ENCODE measurements at places on chromosomes 12 and 14.

GRCh38 chr14:90574188-90575131 is 177.6 kb downstream of the CALM1 start:
- no peak for DNase-seq

DNA sequence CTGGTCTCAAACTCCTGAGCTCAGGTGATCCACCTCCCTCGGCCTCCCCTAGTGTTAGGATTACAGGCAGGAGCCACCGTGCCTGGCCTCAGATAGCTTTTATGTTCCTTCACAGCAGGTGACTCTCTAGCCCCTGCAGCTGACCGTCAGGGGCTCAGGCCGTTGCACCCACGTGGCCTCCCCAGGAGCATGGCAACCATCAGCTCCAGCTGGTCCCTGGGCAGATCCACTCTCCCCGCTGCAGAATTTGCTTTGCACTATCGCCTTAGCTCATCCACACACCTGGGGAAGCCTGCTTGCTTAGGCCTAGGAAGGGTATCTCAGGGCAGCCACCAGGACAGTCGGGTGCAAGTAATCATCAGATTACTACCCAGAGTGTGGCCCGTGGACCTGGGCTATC is 62.6 kb downstream of the TSPAN9 start:
- no peak for DNase-seq

DNA sequence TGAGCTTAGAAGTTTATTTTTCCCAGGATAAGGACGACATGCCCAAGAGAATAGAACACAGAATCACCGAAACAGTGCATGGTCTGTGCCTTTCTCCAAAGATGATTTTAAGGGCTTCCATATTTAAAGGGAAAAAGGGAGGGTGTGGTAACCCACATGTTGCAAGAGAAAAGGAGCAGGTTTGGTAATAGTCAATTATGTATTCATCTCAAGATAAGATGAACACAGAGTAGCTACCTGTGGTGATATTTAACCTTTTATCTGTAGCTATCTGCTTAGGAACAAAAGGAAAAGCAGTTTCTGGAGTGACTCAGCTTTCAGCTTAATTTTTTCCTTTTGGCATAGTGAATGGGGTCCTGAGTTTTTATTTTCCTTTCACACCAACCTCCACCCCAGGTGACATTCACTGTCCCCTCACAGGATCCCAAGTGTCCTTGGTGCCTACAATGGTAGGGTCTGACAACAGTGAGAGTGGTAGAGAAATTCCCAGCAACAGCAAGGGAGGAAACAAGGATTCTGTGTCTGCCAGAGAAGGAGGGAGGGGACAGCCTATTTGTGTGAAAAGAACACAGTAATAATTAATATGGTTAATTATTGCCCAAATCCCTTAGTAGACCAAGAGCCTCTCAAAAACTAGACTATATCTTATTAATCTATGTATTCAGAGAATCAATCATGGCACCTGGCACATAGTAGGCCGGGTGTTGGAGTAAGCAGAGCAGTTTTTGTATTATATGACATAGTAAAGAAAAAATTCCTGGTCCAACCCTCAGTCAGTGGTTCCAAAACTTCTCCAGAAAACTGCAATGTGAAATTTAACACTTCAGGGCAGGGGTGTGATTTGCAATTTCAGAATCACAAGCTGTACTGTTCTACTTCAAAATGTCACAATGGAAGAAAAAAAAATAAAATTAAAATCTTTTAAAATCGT is 154.5 kb downstream of the PHLDA1 start:
- DNase-seq: no peak

GRCh38 chr14:29930283-29930682 is 2.6 kb upstream of the PRKD1 start:
- no peak for DNase-seq

DNA sequence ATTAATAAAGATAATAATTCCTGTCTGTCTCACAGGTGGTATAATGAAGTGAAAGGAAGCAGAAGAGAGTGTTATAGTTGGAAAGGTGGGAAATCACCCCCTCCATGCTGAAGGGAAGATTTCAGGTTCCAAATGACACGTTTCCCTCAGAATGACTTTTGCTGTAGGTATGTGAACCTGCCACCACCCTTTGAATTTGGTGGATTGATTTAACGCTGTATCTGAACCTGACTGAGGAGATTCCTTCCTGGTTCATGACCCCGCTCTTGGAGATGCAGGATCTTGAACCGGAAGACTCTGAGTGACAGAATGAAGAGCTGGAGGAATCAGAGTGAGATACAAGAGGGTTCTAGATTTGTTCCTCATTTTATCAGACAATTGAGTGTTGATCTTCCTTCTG is 20.3 kb upstream of the EMP1 start:
- DNase-seq: no peak

DNA sequence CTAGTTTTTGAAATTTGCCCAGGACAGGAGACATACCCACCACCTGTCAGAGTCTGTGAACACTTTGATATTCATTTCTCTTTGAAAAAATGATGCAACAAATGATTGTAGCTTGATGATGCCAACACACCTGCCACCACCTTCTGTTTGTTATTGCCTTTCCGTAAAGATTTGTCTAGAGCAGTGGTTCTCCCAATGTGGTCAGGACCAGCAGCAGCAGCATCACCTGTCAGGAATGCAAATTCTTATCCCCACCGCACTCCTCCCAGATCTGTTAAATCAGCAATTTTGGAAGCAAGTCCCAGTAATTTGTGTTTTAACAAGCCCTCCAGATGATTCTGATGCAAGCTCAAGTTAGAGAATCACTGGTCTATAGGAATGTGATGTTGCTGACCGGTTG is 9.9 kb downstream of the CCDC175 start:
- DNase-seq: no peak

DNA sequence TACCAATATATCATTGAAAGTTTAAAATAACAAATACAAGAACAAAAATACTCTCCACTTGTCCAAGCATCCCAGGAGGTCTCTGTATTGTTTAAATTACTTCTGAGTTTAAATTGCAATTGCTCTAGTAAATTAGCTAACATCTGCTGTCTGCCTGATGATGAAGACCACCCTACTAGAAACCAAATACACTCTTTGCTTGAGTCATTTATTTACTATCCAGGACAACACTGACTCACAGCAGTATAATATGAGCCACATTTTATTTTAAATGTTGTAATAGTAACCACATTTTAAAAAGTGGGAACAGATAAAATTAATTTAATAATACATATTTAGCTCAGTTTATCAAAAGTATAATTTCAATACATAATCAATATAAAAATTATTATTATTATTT is 62.9 kb upstream of the EEA1 start:
- DNase-seq: no peak

DNA sequence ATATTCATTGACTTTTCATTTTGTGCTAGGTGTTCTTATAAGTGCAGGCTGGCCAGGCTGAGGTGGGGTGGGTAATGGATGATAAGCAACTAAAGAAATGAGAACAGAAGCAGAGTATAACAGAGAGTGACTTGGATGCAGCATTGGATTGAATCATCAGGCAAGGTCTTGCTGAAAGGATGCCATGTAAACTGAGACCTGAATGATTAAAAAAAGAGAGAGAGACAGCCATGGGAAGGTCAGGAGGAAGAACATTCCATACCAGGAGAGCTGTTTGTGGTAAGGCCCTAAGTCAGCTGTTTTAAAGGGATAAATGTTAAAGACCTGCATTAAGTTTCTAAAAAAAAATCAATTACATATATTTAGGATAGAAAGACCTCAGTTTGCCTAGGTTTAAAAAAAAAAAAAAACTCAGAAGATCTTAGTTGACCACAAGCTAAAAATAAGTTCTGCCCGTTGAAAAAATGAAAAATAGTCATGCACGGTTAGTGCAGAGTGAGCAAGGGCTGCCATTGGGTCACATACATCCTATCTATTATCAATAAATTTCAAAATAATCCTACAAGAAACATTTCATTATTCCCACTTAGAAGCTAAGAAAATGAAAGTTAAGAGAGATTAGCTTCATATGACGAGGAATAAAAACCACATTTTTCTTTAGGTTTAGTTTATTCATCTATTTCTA is 37.2 kb downstream of the IFNG start:
- no peak for DNase-seq
